ENCODE measurements at places on chromosomes 13 and 19.

- DNase-seq: no peak
Measured at GRCh38 chr13:28574617-28575142, 79.8 kb upstream of the FLT1 start.

- DNase-seq: no peak
Measured at GRCh38 chr13:108005231-108005630, 210.1 kb downstream of the LIG4 start.

GRCh38 chr13:98847780-98848179, 95.3 kb upstream of the SLC15A1 start:
- DNase-seq: no peak

- DNase-seq: no peak
Measured at GRCh38 chr19:39104186-39104596, 20.0 kb downstream of the ACP7 start.

- DNase-seq: no peak
Measured at GRCh38 chr13:65154661-65155447, 2075.3 kb downstream of the PCDH9 start.

DNA sequence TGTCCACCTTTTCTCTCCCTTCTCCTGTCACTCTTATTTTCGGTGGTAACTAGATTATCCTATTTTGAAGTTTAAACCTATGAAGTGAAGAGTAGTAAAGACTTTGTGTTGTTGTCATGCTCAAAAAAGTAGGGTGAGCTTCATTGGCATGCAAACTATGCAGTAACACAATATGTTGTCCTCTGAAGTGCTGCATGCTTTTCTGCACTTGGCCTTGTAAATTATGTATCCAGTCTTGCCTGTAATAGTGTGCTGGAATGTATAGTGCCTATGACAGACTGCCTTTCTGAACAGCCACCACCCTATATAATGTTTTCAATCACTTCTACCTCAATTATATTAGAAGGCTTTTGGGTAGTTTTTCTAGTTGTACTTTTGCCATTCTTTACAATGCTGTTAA, 1198.2 kb upstream of the PCDH20 start:
- DNase-seq: no peak

- DNase-seq: no peak
Measured at GRCh38 chr19:40907968-40908735, 26.1 kb upstream of the CYP2A7 start.

GRCh38 chr19:45469132-45469944, 1.5 kb downstream of the FOSB start:
- DNase-seq: peak; percentile 87

Data from gastrocnemius medialis (tissue), 4 donors.